Activated T-helper 1 cell treated with anti-CD3 and anti-CD28 coated beads, Interleukin-12 subunit alpha, Interleukin-12 subunit beta, Interleukin-2, Interleukin-4 antibody, amounts not matched to agents 30 ng/mL and 10 ng/mL and 1 ng/mL, durations not matched to agents 14 hours and 24 hours and 36 hours (primary cell): ENCODE measurements at places on chromosomes 7 and 10.
A peak's percentile ranks its signal among the peaks of the same experiment; 100 is the strongest.

- peaks cover 25% of the 10 kb centered on the region for H3K27me3 ChIP-seq
- H3K4me3 ChIP-seq = peak overlapping the region; percentile 83
- peak overlapping the region; percentile 63 for H3K27ac ChIP-seq
- peaks cover 39% of the 10 kb centered on the region for H3K4me1 ChIP-seq
- DNase-seq = no peak
Measured at GRCh38 chr10:24207781-24208611, 942 bp upstream of the KIAA1217 start.

DNA sequence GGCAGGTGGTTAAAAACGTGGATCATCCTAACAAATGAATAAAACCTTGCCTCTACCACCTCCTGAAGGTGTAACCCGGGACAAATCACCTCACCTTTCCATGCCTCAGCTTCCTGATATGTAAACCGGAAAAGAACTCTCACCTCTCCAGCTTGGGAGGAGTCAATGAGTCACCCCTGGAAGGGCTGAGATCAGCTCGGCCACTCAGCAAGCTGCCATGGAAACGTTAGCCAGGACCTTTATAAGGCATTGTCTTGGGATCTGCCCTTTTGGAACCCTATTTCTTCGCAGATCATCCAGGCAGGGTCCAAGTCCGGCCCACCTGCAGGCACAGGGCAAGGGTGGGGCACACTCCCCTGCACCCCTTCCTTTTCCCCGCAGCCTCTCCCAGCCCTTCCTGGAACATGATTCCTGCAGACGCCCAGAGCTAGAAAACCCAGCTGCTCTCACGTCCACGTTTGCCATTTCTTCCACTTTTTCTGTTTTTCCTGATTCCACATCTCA, 81.6 kb upstream of the PFKP start:
- DNase-seq = no peak
- no peak overlapping the region for H3K4me3 ChIP-seq
- no peak overlapping the region for H3K27ac ChIP-seq
- no peaks in the 10 kb centered on the region for H3K36me3 ChIP-seq
- peaks cover 7% of the 10 kb centered on the region for H3K27me3 ChIP-seq

DNA sequence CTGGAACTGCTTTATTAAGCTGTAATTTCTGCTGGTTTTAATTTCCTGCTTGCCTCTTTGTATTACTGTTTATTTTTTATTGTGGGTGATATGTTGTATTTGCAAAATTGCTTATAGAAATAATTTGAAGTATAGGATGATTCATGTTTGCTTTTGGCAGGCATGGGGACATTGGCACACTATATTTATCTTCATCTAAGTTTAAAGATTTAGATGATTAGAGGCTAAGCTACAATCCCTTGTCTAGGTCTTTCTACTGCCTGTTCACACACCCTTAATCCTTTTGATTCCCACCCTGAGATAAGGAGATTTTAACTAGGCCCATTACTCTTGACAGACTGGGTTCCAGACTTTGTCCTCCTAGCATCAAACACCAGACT, 182.8 kb upstream of the KAT6B start:
- peaks cover 8% of the 10 kb centered on the region for H3K36me3 ChIP-seq
- H3K27me3 ChIP-seq = no peaks in the 10 kb centered on the region
- H3K4me1 ChIP-seq = no peaks in the 10 kb centered on the region
- H3K4me3 ChIP-seq = no peak overlapping the region
- DNase-seq = no peak
- H3K27ac ChIP-seq = no peak overlapping the region

DNA sequence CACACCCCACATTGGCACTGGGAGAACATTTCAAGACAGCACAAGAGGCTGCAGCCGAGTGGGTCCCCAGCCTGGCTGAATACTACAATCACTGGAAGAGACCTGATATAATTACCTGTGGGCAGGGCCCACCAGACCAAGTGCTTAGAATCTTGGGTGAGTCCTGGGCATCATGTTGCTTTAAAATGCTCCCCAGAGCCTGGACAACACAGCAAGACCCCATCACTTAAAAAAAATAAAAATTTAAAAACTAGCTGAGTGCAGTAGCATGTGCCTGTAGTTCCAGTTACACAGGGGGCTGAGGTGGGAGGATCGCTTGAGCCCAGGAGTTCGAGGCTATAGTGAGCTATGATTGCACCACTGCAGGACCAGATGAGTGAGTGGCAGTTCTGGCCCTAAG, 28.1 kb downstream of the FAM171A1 start:
- no peak overlapping the region for H3K27ac ChIP-seq
- DNase-seq = no peak
- no peak overlapping the region for H3K4me3 ChIP-seq
- H3K36me3 ChIP-seq = no peaks in the 10 kb centered on the region
- peaks cover 8% of the 10 kb centered on the region for H3K27me3 ChIP-seq

- H3K4me3 ChIP-seq = no peak overlapping the region
- H3K4me1 ChIP-seq = no peaks in the 10 kb centered on the region
- H3K27me3 ChIP-seq = no peaks in the 10 kb centered on the region
- H3K27ac ChIP-seq = no peak overlapping the region
- DNase-seq = no peak
Measured at GRCh38 chr7:46653848-46654247, 732.8 kb upstream of the IGFBP3 start.
